ENCODE measurements at places on chromosomes 7 and 10.

DNA sequence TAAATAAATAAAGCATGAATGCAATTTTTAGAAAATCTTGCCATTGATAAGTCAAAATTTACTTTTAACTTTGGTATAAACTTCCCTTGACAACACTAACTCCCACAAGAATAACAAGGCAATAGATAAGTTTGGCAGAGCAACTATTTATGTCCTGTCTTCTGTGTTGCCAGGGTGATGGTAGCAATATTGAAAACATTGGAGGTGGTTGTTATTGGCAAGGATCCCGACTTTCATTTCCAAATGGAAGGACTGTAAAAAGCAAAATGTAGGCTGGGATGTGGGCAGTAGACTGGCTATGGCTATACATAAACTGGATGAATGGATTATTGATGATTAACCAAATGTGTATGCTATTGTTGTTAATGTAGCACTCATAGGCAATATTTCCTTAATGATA lies 134.9 kb upstream of the CACNA2D1 start:
- DNase-seq: no peak

GRCh38 chr10:121478556-121478955 lies 119.7 kb downstream of the FGFR2 start:
- no peak for DNase-seq

- DNase-seq: no peak
These were observed 224.0 kb upstream of the PLXDC2 start for GRCh38 chr10:19592276-19592675.

GRCh38 chr10:13882119-13882711 lies 295.4 kb downstream of the PRPF18 start:
- peak; percentile 77 for DNase-seq

DNA sequence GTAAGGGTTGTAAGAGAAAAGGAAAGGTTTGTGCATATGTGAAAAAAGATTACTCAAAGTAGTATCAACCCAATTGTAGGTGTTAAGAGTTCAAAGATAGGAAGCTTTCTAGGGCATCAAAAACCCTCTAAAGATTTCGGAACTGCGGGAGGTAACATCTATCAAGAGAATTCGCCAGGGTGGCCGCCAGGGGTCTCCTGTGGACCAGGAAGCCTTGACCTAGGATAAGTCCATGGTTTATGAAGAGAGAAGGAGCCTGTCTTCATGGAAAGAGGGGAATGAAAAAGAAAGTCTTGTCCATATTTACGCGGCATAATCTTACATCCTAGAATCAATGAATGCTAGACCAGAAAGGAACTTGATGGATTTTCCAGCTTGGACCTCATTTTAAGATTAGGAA lies 140.7 kb upstream of the CALCR start:
- peak; percentile 34 for DNase-seq

DNA sequence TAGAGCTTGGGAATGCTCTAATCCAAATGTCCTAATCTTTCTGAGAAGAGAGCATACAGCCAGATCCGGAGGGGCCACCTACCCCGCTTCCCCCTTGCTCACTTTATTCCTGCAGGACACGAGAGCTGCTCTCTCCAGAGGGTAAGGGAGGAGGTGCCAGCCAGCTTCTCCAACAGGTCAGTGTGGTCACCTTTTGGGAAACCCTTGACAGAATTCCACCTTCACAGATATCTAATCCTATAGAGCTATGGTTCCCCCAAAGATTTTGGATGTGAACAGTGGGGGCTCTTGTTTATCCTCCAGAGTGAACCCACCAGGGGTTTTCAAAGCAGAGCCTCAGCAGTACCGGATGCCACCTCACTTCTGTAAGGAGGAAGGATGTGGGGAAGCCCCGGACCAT lies 34.6 kb upstream of the C10orf90 start:
- DNase-seq: no peak

DNA sequence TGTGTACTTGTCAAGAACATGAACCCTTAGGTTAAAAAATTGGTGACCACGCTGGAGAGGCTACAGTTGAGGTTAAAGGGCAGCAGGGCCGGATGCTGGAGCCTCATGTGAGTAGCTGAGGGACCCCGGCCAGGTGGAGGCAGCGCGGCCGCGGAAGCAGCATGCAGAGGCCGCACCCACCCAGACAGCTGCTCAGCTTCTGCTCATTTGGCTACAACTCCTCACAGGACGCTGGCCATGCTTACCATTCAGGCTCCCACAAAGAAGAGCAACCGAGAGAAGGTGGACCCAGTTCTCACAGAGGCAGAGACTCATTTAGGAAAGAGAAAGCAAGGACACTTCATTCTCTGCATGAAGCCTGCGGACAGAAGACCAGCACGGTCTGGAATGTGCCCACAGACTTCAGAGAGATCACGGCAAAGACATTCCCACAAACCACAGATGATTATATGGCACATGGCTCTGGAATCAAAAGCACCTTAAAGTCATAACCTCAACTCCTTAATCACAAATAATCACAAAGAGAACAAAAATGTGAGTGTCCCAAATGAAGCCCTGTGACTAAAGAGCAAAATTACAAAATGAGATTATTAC lies 94.4 kb downstream of the VOPP1 start:
- no peak for DNase-seq

- no peak for DNase-seq
These were observed 69.5 kb upstream of the AFAP1L2 start for GRCh38 chr10:114473776-114474175.

GRCh38 chr7:45623157-45623556 lies 49.0 kb downstream of the ADCY1 start:
- DNase-seq: no peak

DNA sequence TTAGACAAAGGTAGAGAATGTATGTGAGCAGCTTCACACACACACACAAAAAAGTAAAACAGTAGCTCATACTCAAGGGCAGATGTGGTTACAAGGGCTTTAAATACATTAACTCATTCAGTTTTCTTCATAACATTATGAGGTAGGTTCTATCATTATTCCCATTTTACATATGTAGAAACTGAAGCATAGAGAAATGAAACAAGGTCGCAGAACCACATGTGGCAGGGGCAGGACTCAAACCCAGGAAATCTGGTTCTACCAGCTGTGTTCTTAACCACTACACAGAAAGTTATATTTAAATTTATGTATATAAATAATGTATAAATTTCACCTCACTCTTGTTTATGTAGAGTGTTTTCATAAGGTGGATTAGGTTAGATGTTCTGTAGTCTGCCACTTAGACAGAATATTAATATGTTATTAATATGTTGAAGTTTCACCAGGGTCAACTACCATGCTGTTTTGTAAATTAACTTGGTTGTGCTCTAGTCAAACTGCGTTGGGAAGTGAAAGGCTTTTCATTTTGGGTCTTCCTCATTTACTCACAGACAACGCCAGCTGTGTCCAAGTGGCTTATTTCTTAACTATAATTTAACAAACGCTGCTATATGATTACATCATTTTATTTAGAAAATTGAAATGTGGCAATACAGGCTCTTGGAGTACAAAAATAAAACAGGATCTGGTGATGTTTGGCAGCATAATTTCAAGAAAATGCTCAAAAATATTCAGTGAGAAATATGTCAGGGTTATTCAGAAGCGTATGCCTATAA lies 138.4 kb downstream of the MDFIC start:
- DNase-seq: no peak

DNA sequence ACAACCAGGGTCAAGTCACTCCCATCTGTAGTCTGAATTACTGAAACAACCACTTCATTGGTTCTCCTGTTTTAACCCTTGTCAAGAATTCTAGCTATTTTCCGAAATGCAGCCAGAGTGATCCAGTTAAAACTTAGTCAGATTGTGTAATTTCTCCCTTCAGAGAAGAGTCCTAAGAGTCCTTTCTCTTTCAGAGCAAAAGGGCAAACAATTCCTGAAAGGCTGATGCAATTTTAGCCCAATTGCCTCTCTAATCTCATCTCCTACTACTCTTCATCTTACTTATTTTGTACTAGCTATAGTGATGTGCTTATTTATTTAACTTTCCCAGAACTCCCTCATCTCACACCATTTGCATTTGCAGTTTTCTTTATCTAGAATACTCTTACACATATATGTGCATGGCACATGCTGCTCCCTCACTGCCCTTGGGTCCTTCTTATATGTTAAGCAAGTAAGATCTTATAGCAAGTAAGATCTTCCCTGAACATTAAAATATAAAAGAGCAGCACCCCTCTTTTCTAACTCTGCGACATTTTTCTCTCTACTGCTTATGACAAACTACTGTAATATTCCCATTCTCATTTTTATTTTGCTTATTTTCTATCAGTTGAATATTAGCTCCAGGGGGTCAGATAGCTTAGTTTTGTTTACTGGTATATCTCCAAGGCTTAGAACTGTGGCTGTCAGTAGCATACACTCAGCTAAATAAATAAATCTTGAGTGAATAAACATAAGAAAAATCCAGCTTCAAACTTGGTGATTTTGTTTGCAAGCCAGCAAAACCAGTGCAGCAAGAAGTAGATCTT lies 44.6 kb downstream of the HGF start:
- no peak for DNase-seq

DNA sequence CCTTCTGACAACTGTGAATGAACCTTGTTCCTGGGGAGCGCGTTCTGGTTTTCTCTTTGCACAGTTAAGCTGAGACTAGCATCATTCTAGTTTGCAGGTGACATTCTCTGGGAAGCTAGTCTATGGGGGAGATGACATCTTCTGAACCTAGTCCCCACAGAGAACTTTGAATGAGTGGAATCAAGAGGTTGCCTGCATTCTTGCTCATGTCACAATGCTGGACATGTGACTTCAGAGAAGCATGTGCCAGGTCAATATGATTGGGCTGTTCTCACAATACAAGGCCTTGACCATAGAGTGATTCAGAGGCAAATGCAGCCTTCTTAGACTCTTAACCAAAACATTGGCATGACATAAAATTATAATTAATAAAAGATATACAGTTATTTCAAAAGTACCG lies 22.1 kb downstream of the KLLN start:
- no peak for DNase-seq

GRCh38 chr7:69169386-69169785 lies 428.9 kb upstream of the AUTS2 start:
- DNase-seq: no peak

GRCh38 chr7:68417659-68418058 lies 1180.6 kb upstream of the AUTS2 start:
- no peak for DNase-seq

GRCh38 chr7:55081068-55081467 lies 62.3 kb downstream of the EGFR start:
- no peak for DNase-seq

DNA sequence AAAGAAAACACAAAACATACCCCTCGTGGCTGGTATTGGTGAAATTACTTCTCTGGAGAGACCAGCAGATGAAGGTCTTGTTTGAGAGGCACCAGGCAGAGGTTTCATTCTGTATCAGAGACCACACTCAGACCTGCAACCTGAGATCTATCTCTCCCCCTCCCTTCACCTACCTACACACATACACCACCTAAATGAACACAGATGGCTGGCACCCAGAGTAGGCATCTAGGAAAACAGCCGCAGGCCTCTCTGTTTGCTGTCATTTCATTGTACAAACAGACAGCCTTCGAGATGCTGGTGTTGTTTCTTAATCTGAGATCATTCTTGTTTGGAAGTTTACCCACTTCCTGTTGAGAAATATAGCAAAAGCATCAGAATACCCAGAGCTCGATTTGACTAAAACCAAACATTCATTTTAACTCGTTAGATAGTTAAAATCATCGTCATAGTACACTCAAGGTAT lies 173.9 kb upstream of the SLC25A13 start:
- DNase-seq: no peak

GRCh38 chr7:81175275-81175940 lies 256.6 kb upstream of the SEMA3C start:
- no peak for DNase-seq

GRCh38 chr7:65302883-65303282 lies 70.8 kb upstream of the ZNF92 start:
- DNase-seq: no peak

- DNase-seq: no peak
These were observed 75.8 kb upstream of the PARD3 start for GRCh38 chr10:34890939-34891338.

DNA sequence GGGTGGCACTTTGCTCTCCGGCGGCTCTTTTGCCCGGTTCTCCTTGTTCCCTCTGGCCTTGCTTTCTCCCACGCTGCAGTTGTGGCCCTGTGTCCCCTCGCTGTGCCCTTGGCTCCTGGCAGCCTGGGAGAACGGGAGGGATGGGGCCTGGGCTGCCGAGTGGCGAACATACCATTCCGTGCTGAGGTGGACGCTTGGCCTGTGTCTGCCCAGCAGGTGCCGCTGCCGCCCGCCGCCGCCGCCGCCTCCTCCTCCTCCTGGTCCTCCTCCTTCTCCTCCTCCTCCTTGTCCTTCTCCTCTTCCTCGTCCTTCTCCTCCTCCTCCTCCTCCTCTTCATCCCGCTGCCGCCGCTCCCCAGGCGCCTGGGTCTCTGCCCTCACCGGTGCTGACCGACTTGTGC lies 36.0 kb downstream of the AGAP3 start:
- no peak for DNase-seq

DNA sequence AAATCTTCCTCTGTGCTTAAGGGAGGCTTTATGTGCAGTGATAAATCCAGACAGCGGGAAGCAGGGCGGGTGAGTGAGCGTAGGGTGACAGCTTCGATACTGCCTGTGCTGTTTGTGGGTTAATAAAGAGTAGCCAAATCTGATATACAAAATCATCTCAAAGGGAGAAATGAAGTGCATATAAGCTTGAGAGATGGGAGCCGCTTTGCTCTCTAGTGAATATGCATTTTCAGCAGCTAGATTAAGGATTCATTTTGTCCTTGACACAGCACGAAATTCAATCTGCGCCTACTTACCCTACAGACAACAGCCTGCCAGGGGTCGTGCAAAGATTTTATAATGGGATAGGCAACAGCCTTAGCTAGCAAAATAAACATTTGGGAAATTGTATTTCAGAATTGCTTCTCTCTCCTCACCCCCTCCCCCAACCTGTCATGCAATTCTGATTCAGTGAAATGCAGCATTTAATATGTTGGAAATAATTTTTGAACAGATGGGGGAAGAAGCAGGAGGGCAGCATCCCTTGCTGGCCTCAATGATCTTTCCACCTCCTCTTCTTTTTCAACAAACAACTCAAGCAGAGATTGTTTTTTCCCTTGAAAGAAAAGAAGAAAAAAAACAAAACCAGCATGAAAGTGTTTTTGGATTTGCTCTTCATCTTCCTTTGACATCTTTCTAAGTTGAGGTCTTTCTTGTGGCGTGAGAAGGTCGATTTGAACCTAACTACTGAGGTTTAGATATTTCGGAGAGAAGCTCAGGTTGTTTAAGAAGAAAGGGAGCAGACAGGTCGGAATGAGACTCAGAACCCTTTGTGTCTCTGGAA lies 117.9 kb downstream of the AOAH start:
- no peak for DNase-seq

DNA sequence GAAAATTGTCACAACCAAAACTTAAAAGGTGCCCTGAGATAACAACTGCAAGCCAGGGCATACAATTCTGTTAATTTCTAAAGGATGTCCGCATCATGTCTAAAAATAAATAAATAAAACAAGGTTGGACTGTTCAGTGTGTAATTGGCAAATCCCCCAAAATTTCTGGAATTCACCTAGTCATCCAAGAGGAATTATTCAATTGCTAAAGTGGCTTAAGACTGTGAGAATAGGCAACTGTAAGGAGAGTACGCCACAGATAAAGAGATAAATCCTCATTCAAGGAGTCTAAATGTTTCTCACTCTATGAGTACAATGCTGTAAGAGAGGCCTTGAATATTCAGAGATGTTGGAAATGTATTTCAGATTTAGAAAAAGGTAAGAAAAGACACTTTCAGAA lies 37.2 kb downstream of the PIK3AP1 start:
- DNase-seq: no peak

GRCh38 chr7:93178213-93178612 lies 30.0 kb upstream of the SAMD9L start:
- no peak for DNase-seq

All from tibial artery (tissue), 4 donors.